COR-L47 (cell line): ENCODE measurements at places on chromosomes 6 and 20.

DNA sequence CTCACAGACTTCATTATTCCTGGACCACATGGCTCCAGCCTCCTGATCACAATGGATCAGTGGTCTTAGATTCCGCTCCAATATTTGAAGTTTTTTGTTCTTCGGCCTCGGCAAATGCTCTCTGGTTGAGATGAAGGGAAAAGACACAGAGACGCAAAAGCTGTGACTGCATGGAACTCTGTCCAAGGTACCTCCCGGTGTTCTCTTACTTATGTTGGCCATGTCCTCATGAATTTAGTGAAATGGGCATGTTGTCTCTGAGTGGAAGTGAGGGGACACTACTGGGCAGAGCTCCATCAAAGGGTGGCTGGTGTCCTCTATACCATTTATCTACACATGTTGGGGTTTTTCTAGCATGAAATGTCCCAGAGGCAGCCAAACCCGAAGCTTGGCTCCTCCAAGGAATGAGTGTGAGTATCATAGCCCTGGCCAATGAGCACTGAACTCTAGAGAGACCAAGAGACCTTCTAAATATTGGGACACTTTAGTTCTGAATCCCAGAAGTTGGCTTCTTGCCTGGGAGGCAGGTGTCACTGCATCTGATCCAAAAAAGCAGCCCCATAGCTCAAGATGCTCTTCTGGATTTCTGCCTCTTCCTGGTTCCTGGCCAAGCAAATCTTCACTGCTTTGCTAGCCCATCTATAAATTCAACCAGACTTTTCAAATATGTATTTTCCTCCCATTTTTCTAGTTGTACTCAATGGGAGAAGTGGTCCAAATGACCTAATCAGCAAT lies 34.1 kb downstream of the HLA-G start:
- no peak for DNase-seq

GRCh38 chr20:45254383-45255262 lies at the start of gene SLPI:
SLPI (minus strand) TSS chr20:45254564; CDS start chr20:45254543, 21 bp downstream.
- peak; percentile 10 for DNase-seq

DNA sequence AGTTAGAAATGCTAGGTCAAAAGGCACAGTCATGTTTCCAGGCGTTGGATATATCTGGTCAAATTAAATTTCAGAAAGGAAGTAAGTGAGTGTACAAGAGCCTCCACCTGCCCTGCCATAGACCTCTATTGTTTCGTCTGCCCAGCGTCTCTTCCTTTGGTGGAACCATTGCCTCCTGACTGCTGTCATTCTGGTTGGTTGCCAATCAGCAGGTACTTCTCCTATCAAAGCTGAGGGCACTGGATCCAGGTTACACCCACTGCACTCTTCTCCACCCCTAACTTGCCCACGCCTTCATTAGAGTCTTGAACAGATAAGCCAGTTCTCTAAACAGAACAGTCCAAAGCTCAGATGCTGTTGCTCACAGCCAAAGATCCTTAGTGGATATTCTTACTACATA lies 2.6 kb upstream of the WFDC5 start:
- DNase-seq = no peak

DNA sequence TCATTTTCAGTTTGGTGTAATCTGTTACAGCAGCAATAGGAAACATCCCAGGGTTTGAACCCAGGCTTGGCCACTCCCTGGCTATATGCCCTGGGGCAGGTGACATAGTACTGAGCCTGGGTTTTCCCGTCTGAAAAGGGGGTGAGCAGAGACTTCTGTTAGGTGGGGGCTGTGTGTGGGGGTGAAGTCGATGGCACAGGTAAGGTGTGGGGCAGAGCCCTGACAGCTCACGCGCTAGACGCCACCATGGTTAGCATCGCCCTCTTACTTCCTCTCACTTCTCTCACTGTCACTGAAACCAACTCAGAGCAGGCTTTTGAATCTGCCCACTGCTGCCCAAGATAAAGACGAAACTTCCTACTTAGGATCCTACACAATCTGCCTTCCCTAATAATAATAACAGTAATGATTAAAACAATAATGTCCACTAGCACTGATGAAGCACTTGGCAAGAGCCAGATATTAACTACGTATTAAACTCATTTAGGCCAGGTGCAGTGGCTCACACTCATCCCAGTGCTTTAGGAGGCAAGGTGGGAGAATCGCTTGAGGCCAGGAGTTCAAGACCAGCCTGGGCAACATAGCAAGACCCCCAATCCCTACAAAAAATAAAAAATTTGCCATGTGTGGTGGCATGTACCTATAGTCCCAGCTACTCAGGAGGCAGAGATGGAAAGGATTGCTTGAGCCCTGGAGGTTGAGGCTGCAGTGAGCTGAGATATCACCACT lies 117.9 kb upstream of the PTPN1 start:
- DNase-seq = no peak

DNA sequence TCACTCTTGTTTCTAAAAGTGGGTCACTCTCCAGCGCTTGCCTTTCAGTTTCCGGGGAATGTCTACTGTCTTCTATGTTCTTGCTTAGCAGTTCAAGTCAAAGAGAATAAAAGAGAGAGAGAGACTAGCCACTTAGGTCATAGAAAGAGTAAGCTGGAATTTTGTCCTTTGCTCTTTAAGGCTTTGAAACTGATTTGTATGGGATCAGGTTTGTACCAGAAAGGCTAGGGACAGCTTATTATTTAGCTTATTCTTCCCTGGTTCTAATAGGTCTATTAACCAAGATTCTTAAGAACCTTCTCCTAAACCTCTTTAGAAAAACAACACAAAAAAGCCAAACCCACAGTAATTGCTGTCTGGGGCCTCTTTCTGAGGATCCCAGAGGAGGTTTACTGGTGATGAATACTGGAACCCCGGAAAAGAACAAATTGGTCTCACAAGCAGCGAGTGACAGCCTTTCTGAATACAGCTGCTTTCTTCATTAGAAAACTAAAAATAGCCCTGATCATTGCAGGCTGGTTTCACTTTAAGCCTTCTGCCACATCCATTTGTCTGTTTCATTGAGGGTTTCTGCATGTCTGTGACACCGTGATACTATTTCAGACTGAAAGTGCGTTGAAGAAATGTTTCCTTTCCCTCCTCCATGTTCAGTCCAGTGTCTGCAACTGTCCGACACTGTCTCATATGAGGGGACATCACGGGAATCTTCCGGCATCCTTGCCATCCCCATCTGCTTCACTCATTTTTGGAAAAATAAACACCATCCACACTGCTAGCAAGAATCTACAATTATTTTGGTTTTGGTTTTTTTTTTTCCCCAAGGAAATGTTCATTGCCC lies 75.1 kb upstream of the ATXN1 start:
- DNase-seq = no peak

- no peak for DNase-seq
These were observed 40.3 kb upstream of the TENT5A start for GRCh38 chr6:81792826-81793225.

- DNase-seq = no peak
These were observed 570.1 kb downstream of the DHX35 start for GRCh38 chr20:39532205-39532604.

- DNase-seq = no peak
These were observed 787 bp upstream of the BTN2A2 start for GRCh38 chr6:26382121-26382520.

- no peak for DNase-seq
These were observed 175.5 kb downstream of the EYS start for GRCh38 chr6:65531533-65531932.

- DNase-seq = no peak
These were observed 149.4 kb upstream of the MLIP start for GRCh38 chr6:53961679-53962370.

- DNase-seq = no peak
These were observed 24.0 kb upstream of the MLN start for GRCh38 chr6:33827546-33828451.

DNA sequence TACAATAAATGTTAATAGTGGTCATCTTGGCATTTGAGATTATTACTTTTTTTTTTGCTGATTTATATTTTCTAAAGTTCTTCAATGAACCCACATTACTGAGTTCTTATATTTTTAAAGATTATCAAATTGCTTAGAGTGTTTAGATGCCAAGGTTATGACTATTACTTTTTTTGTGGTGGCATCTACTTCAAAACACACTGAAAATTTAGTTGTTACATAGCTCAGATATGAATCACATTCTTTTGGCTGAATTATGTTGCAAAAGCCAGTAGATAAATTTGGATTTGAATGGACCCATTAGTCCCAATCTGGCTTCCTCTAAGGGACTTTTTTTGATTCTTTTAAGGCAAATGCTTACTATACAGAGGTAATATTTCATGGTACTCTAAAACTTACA lies 8.9 kb downstream of the UTRN start:
- DNase-seq = no peak

DNA sequence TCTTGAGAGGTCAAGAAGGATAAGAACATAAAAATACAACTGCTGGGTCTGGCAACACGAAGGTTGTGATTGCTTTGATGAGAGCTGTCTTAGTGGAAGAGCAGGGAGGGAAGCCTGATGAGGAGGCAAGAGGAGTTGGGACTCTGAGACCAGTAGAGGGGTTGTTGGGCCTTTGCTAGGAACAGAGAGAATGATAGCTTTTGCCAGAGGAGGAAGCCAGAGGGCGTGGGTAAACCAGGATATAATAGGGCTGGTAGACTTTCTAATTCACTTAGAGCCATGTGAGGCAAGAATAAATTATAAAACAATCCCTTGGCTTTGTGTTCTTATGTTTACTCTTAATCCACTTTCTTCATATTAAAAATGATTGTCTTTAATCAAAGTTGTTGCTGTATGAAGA lies 78.6 kb downstream of the RCAN2 start:
- no peak for DNase-seq

- no peak for DNase-seq
These were observed 97.0 kb downstream of the BTBD3 start for GRCh38 chr20:12014736-12015135.

GRCh38 chr20:62921119-62921687 lies 5.1 kb downstream of the DIDO1 start:
- peak; percentile 19 for DNase-seq

- no peak for DNase-seq
These were observed 68.0 kb downstream of the CYP39A1 start for GRCh38 chr6:46584586-46584985.

GRCh38 chr6:111796310-111796918 lies 76.8 kb downstream of the FYN start:
- no peak for DNase-seq

DNA sequence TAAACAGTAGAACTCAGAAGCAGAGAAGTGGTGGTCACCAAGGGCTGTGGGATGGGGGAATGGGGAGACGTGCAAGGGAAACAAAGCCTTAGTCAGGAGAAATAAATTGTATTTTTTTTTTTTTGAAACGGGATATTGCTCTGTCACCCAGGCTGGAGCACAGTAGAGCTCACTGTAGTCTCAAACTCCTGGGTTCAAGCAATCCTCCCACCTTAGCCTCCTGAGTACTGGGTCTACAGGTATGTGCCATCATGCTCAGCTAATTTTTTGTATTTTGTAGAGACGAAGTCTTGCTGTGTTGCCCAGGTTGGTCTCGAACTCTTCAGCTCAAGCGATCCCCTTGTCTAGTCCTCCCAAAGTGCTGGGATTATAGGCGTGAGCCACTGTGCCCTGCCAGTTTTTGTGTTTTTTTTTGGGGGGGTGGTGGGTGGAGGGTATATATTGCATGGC lies 3.4 kb downstream of the HSPA1B start:
- no peak for DNase-seq

GRCh38 chr20:21272279-21272678 lies 30.9 kb upstream of the XRN2 start:
- DNase-seq = no peak

DNA sequence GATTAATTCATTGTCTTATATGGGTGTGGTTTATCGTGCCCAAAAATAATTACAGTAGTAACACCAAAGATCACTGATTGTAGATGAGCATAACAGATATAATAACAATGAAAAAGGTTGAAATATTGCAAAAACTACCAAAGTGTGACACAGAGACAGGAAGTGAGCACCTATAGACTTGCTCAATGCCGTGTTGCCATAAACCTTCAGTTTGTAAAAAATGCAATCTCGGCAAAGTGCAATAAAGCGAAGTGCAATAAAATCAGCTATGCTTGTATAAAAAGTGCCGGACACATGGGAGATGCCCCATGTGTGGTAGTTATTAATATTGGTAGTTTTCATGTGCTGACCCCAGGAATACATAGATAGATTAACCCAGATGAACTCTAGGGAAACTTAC lies 192.6 kb downstream of the NRN1 start:
- DNase-seq = no peak

DNA sequence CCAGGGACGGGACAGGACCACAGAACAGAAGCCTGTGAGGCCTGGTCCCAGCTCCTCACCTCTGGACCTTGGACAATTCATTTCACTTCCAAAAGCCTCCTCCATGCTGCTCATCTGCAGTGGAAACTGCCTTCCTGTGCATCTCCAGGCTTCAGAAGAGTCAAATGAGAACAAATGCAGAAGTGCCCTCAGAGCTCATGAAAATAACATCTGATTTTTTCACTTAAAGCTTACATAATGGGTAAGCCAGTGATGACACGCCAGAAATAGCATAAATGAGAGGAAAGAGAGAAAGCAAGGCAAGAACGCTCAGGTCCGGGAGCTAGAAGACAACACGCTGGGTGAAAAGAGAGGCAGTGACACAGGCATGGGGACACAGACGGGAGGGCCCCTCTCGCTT lies 7.9 kb downstream of the CNKSR3 start:
- no peak for DNase-seq

GRCh38 chr20:10281911-10282310 lies 63.3 kb downstream of the SNAP25 start:
- DNase-seq = no peak

DNA sequence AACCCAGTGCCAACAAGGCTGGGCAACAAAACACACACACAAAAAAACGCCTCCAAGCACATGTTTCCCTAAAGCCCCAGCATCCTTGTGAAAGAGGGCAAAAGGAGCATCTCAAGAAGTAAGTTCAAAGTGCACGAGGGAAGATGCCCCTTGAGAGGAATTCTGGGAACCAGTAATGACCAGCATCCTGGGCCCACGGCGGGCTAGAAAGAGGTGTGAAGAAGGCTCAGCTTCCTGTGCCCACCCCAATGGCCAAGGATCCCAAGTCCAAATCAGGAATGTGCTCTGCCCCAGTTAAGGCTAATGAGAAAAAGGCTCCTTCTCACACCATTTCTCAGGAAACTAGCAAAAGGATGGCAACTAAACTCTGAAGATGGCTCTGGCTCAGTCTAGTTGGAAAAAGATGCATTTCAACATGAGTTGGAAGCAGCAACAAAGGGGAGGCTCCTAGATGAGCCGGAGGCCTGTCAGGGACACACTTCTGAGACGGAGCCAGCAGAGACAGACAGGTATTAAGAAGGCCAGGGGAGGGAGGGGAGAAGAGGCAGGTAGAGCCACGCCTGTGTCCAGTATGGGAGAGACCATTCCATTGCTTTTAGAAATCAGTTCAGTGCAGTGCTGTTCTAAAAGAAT lies 3.2 kb downstream of the RIMS4 start:
- DNase-seq = no peak
